ENCODE measurements at places on chromosomes 3 and 15.

DNA sequence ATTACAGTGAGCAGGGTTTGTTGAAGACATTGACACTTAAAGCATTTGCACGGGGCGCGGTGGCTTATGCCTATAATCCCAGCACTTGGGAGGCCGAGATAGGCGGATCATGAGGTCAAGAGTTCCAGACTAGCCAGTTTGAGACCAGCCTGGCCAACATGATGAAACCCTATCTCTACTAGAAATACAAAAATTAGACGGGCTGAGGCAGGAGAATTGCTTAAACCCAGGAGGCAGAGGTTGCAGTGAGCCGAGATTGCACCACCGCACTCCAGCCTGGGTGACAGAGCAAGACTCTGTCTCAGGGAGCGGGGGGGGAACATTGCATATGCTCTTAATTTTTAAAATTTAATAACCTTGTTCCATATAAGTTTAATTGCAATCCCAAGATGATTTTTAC is 11.9 kb downstream of the STT3B start:
- DNase-seq, result peak; percentile 35

DNA sequence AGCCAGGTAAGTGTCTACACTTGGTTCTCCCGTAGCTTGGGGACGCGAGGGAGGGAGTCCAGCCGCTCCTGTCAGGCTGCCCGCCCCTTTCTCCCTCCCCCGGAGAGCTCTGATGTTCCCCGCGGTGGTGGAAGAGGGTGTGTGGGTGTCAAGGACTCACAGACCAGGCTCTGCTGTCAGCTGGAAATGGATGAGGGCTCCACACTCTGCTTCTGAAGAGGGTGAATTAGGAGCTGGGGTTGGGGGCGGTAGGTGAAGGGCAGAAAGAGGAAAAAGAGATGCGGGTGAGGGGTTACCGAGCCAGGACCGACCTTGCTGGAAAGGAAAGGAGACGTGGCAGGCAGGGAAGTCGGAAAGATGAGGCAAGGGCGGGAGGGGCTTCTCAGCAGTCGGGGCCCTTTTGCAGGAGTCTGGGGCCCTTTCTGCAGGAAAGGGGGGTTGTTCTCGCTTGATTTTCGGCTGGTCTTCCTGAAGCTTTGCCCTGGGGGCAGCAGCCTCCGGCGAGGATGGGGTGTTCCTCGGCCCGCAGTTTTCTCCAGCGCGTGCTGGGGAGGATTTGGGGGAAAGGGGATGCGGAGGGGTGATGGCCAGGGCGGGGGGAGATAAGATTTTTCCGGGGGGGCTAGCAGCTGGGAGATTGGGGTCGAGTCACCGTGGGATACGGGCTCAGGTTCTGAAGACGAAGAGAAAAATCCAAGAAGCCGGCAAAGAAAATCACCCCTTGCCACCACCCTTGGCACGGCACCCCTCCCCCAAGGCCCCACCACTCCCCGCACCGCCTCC is 602 bp upstream of the BAHD1 start:
- peak; percentile 64 for DNase-seq

GRCh38 chr3:34155666-34156065 is 357.2 kb downstream of the PDCD6IP start:
- no peak for DNase-seq

GRCh38 chr15:33894193-33894592 is 74.1 kb upstream of the CHRM5 start:
- no peak for DNase-seq

- DNase-seq, result no peak
These were observed 4.6 kb upstream of the PRICKLE2 start for GRCh38 chr3:64229903-64230302.

DNA sequence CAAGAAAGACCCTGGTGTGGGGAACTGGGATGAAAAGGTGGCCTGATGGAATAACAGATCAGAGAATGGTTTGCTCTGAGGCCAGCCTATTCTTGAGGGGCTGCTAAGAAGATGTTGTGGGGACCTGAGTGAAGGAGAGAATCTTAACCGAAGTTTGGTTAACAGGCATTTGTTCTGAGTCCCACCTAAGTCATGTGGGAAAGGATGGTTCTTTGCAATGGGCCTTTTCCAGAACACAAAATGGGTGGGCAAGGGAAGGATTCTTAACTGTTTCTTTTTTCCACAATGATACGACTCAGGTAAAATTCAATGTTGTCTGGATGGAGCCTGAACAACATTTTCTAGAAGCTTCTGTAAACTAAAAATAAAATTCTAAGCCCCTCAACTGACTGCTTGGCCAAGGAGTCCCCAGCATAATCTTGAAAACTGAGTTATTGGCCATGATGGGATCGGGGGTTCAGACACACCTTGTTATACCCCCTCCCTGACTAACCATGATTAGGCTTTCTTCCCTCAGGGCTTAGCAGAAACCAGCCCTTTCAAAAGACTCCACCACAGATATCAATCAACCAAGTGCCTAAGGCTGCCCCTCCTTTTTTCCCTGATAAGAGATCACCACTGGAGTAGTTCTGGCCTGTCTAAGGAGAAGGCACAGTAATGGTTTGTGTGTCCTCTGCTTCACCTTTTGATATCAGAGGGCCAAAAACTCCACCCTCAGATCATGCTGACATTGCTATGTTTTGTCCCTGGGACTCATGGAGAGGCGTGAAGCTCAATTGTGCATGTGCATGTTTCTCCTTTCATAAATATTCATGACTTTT is 30.1 kb downstream of the SCN11A start:
- no peak for DNase-seq

DNA sequence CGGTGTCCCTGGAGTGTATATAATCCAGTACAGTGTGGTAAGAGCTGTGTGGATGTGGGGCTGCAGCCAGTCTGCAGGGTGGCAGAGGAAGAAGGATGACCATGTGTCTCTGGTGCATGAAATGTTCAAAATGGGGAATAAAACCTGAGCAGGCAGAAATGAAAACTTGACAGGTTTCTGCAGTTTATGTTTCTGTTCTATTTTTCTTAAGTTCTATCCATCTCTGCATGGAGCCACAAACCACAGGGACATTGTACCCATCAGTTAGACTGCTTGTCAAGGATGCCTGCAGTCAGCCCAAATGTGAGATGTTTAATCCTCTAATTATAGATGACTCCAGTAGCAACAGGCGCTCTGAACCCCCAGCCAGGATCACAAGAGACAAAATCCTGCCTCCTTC is 216.7 kb downstream of the IL20RB start:
- no peak for DNase-seq

DNA sequence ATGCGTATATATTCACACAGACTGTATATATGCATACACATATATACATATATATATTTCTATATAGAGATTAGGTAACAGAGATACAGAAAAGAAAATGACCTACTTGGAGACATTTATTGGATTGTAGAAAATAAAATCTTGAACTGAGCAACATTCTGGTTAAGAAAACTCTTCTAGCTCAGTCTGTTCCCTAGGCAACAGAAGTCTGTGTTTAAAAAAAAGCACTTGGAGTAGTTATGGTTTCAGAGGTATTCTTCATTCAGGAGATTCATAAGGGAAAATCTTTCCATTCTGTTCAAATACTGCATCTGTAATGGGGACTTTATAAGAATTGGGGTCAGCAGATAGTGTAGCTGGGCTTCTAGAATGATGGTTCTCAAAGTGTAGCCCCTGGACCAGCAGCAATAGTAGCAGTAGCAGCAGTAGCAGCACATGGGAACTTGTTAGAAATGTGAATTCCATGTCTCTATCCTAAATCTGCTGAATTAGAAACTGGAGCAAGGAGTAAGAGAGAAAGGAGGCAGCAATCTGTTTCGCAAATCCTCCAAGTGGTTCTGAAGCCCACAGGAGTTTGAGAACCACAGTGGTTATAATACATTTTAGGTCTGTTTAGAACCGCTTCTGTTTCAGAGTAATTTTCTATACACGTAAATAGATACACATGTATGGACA is 112.8 kb upstream of the TMEM108 start:
- DNase-seq, result no peak

- no peak for DNase-seq
These were observed 222.8 kb downstream of the FOXP1 start for GRCh38 chr3:71360764-71361163.

DNA sequence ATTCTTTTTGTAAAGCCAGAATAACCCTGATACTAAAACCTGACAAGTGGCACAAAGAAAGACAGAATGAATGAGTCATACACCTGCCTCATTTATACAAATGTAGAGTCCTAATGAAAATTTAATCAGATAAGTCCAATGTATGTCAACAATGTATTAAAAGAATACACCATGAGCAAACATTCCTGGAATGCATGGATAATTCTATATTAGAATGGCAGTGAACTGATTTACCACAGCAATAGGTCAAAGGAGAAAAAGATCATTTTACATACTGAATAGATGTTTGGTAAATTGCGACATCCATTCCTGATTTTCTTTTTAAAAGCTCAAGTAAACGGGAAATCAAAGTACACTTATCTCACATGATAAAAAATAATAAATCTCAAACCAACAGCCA is 11.2 kb upstream of the LOXL1 start:
- DNase-seq, result peak; percentile 67

- no peak for DNase-seq
These were observed 17.5 kb upstream of the GJD2 start for GRCh38 chr15:34772312-34772711.

DNA sequence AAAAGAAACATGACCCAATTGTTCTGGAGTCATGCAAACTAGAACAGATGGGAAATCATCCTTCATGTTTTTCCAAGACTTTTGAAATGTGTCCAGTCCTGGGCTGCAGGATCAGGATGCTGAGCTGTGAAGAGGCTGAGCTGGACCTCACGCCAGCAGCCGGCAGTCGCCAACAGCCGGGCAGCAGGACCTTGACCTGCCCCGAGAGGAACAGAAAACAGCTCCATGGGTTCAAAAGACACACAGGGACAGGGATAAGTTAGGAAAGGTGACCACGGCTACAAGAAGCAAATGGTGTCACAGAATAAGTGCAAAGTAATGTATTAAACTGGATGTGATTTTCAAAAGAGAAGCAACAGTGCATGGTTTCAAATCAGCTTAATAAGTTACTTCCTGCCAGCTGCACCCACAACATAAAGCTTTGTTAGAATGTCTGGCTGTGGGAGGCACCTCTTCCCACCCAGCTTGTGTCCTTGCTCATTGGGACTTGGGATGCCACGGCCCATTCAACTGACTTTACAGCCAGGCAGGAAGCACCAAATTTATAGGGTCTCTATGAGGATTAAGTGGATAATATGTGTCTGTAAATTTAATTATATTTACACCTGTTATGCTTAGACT is 266.4 kb downstream of the GABRG3 start:
- no peak for DNase-seq

- DNase-seq, result no peak
These were observed 41.9 kb upstream of the TRA2B start for GRCh38 chr3:185979721-185980121.

DNA sequence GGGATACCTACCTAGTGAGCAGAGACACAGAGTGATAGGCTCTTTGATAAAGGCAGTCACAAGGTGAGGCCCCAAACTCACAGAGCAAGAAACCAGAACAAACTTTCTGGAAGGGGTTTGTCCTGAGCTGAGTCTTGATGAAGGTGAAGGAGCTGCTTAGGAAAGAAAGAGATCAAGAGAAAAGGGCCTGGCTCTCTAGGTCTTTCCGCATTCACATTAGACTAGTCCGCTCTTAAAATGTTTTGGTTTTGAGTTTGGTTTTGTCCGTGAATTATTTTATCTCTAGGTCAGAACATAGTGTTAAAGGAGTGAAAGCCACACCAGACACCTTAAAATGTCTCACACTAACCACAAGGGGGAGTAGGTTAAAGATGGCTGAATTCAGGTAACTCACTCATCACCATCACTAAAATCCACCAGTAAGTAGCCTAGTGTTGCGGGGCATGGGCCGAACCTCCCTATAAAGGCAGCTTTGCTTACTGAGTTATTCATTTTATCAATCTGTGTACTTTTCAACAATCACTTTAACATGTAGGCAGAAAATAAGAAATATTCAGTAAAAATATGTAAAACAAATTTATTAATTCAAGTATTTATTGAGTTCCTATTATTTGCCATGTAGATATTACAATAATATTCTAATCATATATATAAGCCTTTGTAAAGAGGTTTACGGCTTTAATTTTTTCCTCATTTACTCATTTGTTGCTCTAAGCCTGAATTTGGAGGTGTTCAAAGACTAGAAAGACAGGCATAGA is 121.5 kb upstream of the TSC22D2 start:
- DNase-seq, result peak; percentile 56

DNA sequence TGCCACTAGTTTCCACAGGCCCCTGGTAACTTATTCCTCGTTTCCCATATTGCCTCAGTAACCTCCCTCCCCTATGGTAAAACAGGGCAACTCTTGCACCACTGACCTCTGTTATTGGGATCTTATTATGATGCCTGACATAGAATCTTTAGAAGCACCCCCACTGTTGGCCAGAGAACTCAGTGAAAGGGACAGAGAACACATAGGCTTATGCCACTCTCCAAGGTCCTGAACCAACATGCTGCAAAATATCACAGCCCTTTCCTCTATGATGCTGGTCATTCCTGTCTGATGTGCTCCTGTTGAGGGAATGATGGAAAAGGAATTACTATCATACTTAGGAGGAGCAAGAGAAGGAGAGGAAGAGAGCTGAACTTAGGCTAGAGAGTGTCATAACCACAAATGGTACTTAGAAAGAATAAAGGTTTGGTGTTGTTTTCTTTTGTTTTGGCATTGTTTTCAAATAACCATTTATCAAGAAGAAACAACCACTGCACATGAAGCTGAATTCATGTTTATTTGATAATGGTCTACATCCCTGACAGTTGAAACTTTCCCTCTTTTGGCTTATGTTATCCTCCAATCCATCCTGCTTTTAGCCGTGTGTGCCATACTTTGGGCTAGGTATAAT is 330.2 kb downstream of the EPHB1 start:
- peak; percentile 54 for DNase-seq

GRCh38 chr3:143201870-143202752 is 82.5 kb downstream of the CHST2 start:
- DNase-seq, result no peak

DNA sequence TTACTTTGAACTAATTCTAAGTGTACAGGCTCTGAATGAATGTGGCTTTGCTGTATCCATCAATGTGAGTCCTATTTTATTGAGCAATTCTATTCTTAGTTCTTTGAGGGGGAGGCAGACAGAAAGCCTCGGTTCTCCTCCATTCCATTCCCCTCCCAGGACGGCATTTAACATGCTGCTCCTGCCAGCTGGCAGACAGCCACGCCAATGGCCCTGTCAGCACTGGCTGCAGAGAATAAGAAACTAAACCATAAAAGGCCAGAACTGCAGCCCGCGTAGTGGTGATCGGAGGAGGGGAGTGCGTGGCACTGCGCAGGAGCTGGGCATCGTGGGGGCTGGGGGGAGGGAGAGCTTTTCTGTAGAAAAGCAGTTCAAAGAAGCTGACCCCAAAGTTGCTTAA is 76.0 kb upstream of the HACD2 start:
- peak; percentile 97 for DNase-seq

DNA sequence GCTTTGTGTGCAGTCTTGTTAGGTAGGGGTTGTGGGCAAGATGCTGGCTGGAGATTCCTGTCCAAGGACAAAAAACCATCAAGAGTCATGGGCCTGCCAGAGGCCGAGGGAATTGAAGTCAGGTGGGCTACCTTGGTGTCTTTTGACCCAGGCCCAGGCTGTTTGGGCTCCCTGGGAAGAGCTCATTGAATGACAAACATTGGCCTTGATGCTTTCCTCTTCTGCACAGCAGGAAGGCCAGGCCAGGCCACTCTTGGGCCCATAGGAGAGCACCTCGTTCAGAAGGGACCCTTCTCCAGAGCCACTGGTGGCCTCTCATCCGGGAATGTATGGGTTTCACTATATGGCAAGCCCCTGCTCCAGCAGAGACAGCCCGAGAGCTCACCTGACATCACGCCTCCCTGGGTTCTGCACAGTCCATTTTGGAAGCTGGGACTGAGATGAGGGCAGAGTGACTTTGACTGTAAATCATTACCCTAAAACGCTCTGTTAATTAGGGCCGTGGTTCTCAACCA is 169.1 kb downstream of the NSMCE3 start:
- DNase-seq, result no peak

- DNase-seq, result peak; percentile 79
These were observed 268.4 kb upstream of the ROPN1 start for GRCh38 chr3:124260206-124260915.
